ENCODE measurements at places on chromosomes 2 and 18. TPM values are rescaled to one million over a fixed set of nuclear protein-coding genes. Genes with fewer than 3 reads are reported as not detected.

Gene KHK
- 4.2 TPM for total RNA-seq

Gene LYPD6
- 1.2 TPM for total RNA-seq

Gene POTEI
- total RNA-seq = 0.08 TPM

DNA sequence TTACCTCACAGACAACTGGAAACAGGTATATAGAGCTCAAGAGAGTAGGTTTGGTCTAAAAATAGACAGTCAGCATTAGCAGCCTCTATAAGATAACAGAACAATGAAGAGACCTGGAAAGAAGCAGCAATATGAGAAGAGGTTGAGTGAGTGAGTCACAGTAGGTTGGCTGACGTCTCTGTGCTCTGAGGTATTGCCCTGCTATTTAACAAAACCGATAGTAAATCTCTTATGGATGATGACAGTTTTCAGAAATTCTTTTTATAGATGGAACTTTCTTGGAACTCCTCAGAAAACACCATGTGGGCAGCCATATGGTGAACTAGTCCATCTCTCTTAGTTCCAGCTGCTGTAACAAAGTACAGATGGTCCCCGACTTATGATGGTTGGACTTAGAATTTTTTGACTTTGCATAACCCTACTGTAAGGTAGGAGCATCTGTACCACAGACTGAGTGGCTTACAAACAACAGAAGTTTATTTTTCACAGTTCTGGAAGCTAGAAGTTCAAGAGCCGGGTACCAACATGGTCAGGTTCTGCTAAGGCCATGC is 123.5 kb downstream of the MBD2 start:
- no peak for DNase-seq

- no peak for DNase-seq
Measured at GRCh38 chr2:84497285-84497684, 19.0 kb upstream of the DNAH6 start.

- DNase-seq = no peak
Measured at GRCh38 chr2:195044801-195045200, 612.2 kb upstream of the SLC39A10 start.

DNA sequence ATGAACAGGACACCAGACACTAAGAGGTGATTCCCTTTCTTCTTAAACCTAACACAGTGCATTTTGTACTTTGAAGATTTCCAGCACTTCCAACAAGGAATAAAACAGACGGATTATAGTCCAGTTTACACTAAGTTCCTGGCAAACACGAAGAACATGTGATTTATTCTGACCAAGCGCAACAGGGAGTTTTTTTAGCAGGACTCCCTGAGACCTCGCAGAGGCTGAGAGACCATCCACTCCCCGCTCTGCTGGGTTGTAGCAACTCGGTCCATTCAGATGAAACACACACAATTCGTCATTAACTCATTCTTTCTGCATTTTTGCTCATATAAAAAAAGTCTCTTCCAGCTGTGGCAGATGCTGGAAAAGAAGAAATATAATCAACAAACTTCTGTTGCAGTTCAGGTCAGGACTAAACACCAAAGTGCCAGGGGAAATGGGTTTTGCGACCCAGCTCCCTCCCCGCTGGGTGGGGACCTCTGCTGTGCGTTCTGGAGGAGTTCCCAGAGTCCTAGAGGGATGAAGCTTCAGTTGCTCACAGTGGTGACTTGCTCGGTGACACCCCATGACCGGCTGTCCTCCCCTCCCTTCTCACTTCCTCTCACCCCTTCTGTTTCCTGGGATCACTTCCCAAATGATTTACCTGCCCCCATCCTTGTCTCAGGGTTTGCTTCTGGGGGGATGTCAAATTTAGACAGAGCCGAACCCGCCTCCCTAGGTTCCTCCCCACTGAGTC is 52.5 kb downstream of the KCNF1 start:
- DNase-seq = no peak

DNA sequence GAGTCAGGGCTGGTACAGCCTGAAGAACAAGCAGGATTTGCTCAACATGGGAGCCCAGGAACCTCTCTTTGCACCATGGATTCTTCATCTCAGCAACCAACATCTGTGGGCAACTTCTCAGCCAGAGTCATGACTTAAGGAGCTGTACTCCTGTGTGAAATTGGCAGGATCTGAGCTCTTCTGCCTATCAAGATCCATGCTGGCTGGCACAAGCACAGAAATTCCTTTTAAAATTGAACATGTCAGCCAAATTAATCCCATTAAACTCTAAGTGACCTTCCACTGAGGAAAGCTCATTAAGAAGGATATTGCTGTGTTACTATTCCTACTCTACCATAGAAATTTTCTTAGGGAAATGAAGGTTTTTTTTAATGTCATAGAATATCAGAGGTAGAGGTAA is 110.5 kb upstream of the SCG2 start:
- no peak for DNase-seq

All from HT-29 (cell line).